Pancreas (tissue), 10 donors: ENCODE measurements at places on chromosomes 5 and 9. TPM values are rescaled to one million over a fixed set of nuclear protein-coding genes. Genes with fewer than 3 reads are reported as not detected.

Gene PTPN3
- 8.0 TPM for polyA plus RNA-seq

Gene LECT2
- polyA plus RNA-seq, result not detected

Gene PHF24
- 0.11 TPM for polyA plus RNA-seq

Gene C5orf52
- polyA plus RNA-seq, result not detected

Gene KIAA0825
- polyA plus RNA-seq, result 0.33 TPM

Gene GFRA3
- 0.47 TPM for polyA plus RNA-seq

Gene PCAT7
- 0.27 TPM for polyA plus RNA-seq

Gene PLAC8L1
- 0.87 TPM for polyA plus RNA-seq

Gene PROB1
- 0.38 TPM for polyA plus RNA-seq

Gene CYLC2
- not detected for polyA plus RNA-seq

Gene NDFIP1
- 50.1 TPM for polyA plus RNA-seq

Gene NR2F1-AS1
- polyA plus RNA-seq, result 4.4 TPM

Gene IL13
- not detected for polyA plus RNA-seq

Gene PCDHA10
- polyA plus RNA-seq, result 0.16 TPM

Gene BAAT
- polyA plus RNA-seq, result 2.0 TPM

Gene FAM221B
- polyA plus RNA-seq, result not detected

Gene SLC6A19
- 1.1 TPM for polyA plus RNA-seq

Gene EIF4E1B
- 0.30 TPM for polyA plus RNA-seq

Gene NR2F1
- 4.3 TPM for polyA plus RNA-seq

Gene MEIKIN
- not detected for polyA plus RNA-seq

Gene CREB3
- 29.6 TPM for polyA plus RNA-seq

Gene WNT8A
- not detected for polyA plus RNA-seq

Gene IER5L
- polyA plus RNA-seq, result 6.1 TPM

Gene GMCL2
- polyA plus RNA-seq, result not detected

Gene ASS1
- polyA plus RNA-seq, result 71.4 TPM

Gene ERP44
- 14.3 TPM for polyA plus RNA-seq

Gene CCNJL
- 0.08 TPM for polyA plus RNA-seq

Gene TMEM232
- 2.3 TPM for polyA plus RNA-seq

Gene FCN2
- 0.38 TPM for polyA plus RNA-seq

Gene IFNK
- not detected for polyA plus RNA-seq

Gene BTNL8
- 0.31 TPM for polyA plus RNA-seq

Gene MUSK
- not detected for polyA plus RNA-seq

Gene SMIM33
- not detected for polyA plus RNA-seq

Gene ARRDC3
- polyA plus RNA-seq, result 8.5 TPM

Gene GLIPR2
- 8.2 TPM for polyA plus RNA-seq

Gene ADGRD2
- 0.23 TPM for polyA plus RNA-seq

Gene IFNA21
- polyA plus RNA-seq, result not detected

Gene ANKRD55
- not detected for polyA plus RNA-seq

Gene TAS2R1
- polyA plus RNA-seq, result not detected

Gene PCDHA1
- polyA plus RNA-seq, result 0.47 TPM

Gene ADAMTSL2
- polyA plus RNA-seq, result 12.9 TPM

Gene CLTA
- polyA plus RNA-seq, result 49.2 TPM

Gene AK3
- polyA plus RNA-seq, result 23.6 TPM

Gene CARTPT
- polyA plus RNA-seq, result not detected

Gene ZFAND5
- polyA plus RNA-seq, result 55.6 TPM

Gene RNF183
- 0.46 TPM for polyA plus RNA-seq

Gene PPP2R2B
- polyA plus RNA-seq, result 3.5 TPM

Gene PROP1
- polyA plus RNA-seq, result not detected

Gene OR1J2
- polyA plus RNA-seq, result 0.12 TPM

Gene PCDHGB7
- polyA plus RNA-seq, result 1.1 TPM

Gene SLC34A3
- polyA plus RNA-seq, result 0.42 TPM

Gene SMARCA2
- 21.7 TPM for polyA plus RNA-seq

Gene DDX4
- polyA plus RNA-seq, result 0.02 TPM

Gene PHYKPL
- polyA plus RNA-seq, result 83.5 TPM

Gene GCNT4
- polyA plus RNA-seq, result 3.2 TPM

Gene PFN3
- not detected for polyA plus RNA-seq
